HS-27A (cell line): ENCODE measurements at places on chromosomes 11 and 22.

- no peak for DNase-seq
Measured at GRCh38 chr11:123187248-123187647, 7.8 kb downstream of the CLMP start.

DNA sequence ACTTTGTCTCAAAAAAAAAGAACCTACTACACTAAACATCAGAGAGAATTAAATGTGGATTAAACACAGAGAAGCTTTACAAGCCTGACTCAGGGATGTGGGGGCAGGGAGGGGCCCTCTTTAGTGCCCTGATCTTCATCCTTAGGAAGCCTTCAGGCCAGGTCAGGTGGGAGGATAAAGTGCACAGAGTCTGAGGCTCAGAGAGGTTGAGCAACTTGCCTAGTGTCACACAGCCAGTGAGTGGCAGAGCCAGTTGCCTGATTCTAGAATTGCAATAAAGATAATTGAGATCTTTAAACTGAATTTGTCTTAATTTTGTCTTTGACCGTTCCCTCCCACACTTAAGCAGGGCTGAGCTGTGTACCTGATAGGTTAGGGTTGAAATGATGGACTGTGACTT lies 7.2 kb downstream of the SEC14L6 start:
- no peak for DNase-seq

DNA sequence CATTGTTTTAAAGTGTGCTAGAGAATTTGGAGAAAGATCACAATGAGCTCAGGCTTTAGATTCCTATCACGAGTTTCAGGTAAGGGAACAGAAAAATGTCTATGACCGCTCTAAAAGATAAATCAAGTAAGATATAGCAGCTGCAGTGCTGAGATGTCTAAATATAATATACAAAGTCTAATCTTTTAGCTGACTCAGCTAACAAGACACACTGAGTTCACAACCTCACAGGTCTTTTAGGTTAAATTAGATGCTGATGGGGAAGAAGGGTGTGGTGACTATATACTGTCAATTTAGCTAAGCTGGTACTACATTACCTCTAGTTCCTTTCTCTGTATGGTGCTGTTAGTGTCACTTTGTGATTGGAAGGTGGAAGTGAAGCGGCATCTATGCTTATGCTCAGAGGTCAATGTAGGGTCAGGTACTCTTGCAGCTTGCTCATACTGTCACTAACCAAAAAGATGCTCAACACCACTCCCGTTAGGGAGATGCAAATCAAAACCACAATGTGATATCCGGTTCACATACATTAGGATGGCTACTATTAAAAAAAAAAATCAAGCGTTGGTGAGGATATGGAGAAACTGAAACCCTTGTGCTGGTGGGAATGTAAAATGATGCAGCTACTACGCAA lies 283.5 kb downstream of the SWAP70 start:
- no peak for DNase-seq

DNA sequence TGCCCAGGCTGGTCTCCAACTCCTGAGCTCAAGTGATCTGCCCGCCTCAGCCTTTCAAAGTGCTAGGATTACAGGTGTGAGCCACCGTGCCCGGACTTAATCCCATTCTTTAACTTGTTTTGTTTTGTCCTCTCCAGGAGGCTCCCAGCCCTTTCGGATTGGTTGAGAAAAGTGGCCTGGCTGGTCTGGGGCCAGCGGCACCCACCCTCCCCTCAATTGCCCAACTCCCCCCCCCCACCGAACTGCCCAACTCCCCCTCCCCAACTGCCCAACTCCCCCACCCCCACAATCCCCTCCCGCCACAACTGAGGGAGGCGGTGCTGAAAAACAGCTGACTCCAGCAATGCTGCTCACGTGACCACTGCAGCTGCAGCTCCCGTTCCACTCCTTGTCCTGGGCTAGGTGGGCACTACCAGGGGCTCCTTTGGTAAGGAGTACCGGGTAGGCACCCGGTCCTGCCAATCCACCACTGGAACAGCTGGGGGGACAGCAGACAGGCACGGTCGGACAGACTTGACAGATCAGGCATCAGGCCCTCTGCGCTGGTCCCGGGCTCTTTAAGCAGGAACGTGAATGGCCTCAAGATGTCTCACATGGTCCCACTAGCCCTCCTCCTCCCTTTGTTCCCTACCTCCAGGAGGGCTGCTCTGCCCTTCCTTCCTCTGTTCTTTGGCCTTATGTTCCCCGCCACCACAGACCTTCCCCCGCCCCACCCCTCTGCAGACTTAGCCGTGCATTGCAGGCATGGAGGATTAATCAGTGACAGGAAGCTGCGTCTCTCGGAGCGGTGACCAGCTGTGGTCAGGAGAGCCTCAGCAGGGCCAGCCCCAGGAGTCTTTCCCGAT lies at the start of gene TCN2:
Gene TCN2 (plus strand): TSS at position 720 of the 845 bp plus-strand sequence. CDS start 158 bp downstream, outside the sequence.
- no peak for DNase-seq

DNA sequence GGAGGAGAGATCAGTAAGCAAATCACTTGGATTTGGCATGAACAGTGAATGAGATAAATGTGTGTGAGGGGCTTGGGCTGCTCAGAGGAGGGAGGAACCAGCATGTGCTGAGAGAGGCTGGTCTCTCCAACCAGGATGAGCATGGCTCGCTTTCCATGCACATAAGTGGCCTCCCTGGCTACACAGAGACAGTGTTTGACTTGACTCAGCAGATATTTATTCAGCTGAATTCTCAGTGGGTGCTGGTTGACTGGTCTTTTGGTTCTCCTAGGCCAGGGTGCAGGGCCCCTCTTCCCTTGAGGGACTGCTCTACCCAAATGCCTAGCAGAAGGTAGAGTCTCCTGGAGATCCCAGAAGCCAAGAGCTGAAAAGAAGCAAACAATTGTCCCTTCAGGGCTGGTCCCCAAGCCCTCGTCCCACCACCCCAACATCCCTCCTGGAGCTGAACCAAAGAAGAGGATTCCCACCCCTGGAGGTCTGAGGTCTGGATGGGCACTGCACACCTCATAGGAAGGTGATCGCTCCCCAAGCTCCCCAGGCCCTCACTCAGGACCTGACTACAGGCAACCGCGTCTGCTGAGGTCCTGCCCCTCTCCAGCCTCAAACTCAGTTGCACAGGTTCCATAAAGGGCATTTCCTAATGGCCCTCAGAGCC lies 3.3 kb upstream of the TRIM29 start:
- DNase-seq, result no peak

DNA sequence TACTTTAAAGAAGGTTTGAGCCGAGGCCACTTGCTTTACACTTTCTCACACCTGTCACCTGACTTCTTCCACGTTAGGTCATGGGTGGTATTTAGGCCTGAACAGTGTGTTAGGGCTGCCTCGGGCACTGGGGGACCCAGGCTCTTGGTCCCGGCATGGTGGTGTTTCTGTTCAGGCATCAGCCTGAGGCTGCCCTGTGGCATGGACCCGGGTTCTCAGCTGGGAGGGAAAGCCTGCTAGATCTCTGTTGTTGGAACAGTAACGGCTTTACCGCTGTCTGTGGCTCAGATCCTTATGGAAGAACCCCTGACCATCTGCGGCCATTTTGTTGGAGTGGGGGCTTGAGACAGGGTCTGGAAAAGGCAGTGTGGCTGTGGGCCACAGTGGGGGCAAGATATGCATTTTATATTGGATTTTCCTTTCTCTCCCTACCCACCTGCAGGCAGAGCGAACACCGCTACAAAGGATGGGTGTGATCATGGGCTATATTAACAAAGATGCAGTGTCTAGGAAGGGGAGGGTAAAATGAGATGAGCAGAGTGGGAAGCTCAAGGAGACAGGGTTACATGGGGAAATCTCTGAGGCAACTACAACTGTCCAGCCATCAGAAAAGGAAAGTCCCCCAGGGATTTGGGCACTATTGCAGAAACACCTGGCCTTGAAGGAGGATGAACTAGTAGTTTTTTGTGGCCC lies 1.6 kb upstream of the KCNJ11 start:
- no peak for DNase-seq

DNA sequence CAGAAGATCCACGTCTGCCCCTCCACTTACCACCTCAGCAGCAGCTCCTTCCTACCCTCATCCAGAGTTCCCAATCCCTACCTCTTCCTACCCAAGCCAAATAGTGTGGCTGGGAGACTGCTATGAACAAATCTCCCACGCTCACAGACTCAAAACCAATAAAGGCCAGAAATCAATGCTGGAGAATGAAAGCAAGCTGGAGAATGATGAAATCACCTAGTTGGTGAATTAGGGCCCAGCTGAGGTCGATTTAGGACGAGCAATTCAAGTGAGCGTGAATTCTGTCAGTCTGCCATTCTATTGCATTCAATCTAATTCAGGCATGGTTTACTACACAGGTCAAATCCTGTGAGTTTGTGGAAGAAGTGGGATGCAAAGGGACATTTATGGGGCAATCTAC lies 22.5 kb downstream of the COMMD9 start:
- no peak for DNase-seq

DNA sequence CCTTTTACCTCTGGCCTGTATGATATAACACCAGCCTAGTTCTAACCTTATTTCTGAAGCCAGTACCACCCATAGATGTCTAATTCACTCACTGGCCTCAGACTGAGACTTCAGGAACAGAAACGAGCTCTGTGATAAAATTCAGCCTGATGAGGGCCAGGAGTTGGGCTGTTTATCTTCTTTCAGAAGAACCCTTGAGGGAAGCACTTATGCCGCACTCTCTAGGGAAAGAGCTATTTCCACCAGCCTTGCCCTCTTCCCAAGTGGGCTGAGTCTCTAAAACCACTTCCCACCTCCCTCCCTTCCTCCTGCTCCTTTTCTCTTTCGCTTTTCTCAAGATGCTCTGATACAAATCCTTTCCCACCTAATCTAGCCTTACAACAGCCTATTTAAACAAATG lies 2.0 kb upstream of the OR52B4 start:
- DNase-seq, result no peak

DNA sequence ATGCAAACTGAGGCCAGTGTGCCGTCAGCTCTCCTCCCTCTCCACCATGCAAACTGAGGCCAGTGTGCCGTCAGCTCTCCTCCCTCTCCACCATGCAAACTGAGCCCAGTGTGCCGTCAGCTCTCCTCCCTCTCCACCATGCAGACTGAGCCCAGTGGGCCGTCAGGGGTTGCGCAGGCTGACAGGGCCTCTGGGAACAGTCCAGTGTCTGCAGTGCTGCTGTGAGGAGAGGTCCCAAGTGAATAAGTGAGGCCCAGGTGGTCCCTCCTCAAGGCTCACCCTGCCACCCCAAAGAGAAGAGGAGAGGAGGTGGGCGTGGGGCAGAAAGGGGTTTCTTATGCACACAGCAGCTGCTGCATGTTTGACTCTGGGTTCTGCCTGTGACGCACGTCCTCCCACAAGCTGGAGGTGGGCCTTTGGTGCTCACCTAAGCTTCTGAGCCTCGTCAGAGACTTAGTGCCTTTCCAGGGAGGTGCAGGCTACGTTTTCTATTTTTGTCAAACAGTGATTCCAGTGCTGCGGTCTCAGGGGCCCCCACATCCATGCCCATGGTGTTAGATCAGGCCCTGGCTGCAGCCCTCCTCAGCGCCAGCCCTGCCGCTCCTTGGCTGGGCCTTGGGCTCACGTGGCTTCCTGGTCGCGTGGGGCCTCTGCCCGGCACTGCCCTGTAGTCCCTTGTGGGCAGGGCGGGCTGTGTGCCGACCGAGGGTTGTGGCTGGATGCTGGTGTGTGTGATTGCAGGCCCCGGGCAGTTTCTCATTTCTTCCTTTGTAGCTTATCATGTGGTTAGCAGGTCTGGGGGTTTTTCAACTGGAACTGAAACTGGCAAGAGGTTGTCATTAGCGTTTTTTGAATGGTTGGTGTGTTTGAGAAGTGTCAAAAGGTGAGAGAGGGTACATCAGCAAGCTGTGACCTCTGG lies 7.1 kb downstream of the TPCN2 start:
- DNase-seq, result no peak

- no peak for DNase-seq
Measured at GRCh38 chr22:41352058-41352457, 29.7 kb upstream of the TEF start.

DNA sequence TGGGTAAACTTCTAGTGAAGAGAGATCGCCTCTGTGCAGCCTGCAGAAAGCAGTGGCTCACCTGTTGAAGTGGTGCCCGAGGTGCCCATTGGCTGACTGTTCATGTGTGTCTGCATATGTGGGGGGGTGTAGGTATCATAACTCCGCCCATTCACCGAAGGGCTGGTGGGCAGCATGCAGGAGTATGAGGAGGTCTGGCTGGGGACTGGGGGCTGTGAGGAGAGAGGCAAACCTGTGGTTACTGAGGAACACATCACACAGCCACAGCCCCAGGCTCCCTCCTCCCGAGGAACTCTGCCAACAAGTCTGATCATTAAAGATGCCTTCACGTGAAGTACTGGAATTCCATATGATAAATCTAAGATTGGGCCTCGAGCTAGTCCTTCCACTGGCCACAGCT lies 20.5 kb downstream of the PAX6 start:
- DNase-seq, result no peak

- DNase-seq, result no peak
Measured at GRCh38 chr22:49701380-49702067, 126.1 kb downstream of the BRD1 start.

DNA sequence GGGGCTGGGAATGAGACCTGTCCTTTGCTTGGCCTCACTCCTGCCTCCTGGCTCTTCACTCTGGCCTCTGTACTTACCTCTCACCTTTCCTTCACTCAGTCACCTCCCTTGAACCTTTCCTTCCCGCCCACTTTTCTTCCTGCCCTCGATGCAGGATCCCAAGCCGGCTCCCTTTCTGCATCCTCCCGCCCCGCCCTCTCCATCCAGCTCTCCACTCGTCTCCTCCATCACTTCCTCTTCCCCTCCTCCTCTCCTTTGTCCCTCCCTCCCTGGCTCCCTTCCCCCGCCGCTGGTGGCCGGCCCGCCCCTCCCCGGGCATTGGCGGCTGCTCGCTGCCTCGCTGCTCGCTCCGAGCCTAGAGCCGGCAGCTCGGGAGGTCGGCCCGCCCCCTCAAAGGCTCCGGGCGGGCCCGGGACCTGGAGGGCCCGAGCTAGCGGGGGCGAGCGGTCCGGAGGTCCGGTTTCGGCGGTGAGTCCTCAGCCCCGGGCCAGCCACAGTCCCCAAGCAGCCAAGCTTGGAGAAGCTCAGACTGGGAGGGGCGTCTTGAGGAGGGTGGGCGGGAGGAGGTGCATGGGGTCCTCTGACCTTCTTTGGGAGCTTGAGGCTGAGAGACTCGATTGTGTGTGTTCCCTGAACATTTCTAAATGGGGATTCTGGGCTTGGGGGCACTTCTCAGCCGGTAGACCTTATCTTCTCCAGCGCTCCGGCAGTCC lies 13.8 kb downstream of the PHLDB1 start:
- DNase-seq, result no peak

- peak; percentile 66 for DNase-seq
Measured at GRCh38 chr11:64675450-64676260, 47.3 kb downstream of the NRXN2 start.
